ENCODE measurements at places on chromosomes 1 and 21. TPM values are rescaled to one million over a fixed set of nuclear protein-coding genes. Genes with fewer than 3 reads are reported as not detected.

- DNase-seq: no peak
Observed at GRCh38 chr1:94096797-94097549, 24.0 kb downstream of the ABCA4 start.

GRCh38 chr1:206736878-206737728 is 33.5 kb upstream of the IL19 start:
- DNase-seq: no peak

GRCh38 chr1:53556657-53557227 is 97.5 kb downstream of the DMRTB1 start:
- DNase-seq: no peak

DNA sequence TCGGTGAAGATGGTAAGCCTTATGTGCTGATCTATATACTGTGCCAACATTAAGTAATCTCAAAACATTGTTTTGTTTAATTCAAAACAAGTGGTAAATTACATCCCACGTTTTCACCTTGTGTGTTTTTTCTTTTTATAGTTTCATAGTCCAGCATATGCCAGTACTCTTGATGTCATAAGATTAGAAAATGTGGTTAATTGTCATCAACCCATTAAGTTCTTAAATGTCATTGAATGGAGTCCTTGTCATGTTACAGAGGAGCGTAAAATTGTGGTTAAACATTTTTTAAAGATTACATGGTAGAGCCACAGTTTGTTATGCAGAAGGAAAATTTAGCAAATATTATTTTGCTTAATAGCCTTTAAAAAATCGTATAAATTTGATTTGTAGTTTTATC is 93.1 kb downstream of the FNBP1L start:
- DNase-seq: no peak

DNA sequence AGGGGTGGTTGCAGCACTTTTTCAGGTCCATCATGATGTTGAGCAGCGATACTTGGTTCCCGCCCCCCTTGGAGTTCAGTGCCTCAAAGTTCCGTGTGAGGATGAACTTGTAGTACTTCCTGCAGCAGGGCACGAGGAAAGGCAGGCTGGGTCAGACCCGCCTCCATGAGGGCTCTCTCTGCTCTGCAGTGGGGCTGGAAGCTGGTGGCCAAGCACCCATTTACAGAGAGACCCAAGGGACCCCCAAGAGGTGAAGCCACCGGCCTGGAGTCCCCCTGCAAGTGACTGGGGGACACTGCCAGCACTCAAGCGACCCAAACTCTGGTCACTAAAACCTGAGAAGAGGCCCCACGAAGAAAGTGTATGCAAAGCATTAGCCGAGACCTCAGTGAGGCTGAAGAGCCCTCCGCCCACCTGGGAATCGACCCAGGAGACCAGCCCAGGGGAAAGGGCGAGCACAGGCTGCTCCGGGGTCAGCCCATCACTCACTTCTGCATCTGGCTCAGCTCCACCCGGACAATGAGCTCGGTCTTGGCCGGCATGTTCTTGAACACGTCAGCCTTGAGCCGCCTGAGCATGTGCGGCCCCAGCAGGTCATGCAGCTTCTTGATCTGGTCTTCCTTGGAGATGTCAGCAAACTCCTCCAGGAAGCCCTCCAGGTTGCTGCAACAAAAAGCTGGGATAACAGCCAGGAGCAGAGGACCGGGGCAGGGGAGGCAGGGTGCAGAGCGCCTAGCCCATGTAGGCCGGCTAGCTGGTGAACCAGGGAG is 45.2 kb downstream of the CHD5 start:
- no peak for DNase-seq

G0S2 gene
- 221 TPM for total RNA-seq

GRCh38 chr1:68229650-68230483 is 2.5 kb downstream of the WLS start:
- no peak for DNase-seq

- DNase-seq: peak; percentile 20
Observed at GRCh38 chr1:150235294-150235851, 539 bp downstream of the ANP32E start.

DNA sequence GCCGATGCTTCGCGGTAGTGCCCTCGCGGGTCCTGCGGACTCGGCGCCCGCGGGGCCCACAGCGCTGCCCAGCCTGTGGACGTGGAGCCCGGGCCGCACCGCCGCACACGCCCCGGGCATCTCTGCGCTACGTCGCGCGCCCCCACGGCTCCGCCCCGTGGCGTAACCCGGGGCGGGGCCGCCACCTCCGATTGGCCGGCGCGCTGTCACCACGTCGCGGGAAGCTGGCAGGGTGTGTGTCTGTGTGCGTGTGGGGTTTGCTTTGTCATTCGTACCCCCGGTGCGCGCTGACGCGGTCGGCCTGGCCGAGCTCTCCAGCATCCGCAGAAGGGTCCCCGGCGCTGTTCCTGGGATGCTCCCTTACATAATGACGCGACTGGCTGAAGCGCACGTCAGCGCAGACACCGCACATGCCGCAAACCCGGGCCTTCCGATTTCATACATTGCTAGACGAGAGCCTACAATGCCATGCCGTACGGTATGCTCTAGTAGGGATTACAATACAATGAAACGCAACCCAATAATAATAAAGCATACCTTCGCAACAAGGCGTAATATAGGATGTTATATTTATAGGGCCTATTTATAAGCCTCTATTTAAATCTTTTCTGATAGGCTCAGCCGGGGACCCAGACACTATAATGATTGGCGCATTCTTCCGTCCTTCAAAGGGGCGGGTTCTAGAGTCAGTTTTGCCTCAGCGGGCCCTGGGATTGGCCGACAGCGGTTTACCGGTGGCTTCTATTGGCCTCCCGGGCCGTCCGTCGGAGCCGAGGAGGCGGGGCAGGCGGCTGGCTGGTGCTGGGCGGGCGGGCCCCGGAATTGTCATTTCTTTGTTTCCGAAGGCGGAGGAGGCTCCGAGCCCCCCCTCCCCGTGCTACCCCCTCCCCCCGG is at the start of gene MACO1:
TSS of gene MACO1 (plus strand) at position 825 of the 894 bp plus-strand sequence. CDS start 202 bp downstream, outside the sequence.
- DNase-seq: peak; percentile 97

SLAMF9 gene
- total RNA-seq: not detected

GRCh38 chr1:215146240-215146975 is 63.9 kb downstream of the KCNK2 start:
- peak; percentile 30 for DNase-seq

CD34 gene
- 14.8 TPM for total RNA-seq
